ENCODE measurements at places on chromosomes 5 and 9.

DNA sequence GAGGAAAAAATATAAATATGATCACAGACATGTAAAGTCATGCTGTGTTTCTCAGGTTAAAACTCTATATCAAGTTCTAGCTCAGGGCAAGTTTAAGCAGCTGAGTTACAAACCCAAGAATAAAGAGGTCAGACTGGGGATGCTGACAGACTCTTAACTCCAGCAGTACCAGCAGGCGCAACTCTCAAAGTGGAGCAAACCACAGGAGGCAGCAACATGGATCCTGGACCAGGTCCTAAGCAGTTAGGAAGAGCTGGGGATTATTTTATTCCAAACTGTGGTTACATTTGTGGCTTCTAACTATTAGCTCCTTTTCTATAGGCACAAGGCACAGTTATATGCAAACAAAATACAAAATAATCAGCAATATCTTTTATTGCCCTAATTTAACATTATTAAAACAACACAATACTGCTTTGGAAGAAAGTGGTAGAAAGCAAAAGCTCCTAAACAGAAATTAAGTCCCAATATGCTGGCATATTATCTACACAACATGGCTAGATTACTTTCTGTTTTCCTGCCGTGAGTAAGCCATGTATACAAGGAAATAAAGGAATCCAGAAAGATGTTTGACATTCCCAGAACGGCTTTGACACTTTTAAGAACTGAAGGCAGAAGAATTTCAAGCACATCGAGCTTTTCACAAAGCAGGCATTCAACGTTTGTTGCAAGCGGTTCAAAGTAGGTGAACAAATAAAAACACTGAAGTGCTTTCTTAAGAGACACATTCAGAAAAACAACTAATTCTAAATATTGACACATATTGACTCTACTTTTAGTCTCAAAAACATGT, 378.8 kb upstream of the ZNF608 start:
- no peak for DNase-seq

DNA sequence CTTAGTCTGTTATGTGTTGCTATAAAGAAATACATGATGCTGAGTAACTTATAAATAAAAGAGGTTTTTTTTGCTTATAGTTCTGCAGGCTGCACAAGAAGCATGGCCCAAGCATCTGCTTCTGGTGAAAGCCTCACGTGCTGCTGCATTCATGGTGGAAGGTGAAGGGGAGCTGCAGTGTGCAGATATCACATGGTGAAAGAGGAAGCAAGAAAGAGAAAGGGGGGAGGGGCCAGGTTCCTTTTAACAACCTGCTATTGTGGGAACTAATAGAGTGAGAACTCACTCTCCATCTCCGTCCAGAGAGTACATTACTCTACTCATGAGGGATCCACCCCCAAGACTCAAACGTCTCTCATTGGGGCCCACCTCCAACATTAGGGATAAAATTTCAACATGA, 12.5 kb upstream of the PARP8 start:
- no peak for DNase-seq

GRCh38 chr9:113310538-113310937, 7.4 kb upstream of the RNF183 start:
- no peak for DNase-seq

DNA sequence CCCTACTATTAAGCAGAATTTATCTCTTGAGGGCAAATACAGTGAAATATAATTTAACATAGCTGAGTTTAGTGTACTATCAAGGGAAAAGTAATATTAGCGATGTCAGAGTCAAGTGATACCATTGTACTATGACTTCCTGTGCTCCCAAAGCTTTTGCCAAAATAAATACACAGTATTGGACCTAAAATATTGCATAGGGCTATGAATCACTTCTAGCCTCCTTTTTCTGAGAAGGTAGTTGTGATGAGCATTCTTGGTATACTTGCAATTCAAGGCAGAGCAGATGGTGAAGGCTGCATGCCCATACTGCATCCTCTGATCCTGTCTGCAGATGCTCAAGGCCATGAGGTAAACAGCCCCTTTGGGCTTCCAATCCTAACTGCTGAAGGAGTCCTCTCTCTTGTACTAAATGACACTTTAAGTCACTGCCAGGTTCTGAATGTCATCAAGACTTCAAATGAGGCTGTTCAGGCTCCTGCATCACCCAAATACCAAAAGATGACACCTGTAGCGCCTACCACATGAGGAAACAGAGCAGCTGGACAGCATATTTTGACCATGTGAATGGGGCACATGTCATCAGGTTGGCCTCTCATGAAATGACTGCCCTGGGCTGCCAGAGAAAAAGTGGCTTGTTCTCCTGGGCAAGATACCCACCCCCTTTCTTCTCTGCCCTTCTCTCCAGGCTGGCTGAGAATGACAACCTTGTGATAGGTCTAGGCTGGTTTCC, 29.7 kb upstream of the PPP2CA start:
- DNase-seq: no peak

GRCh38 chr9:113964495-113965170, 88.5 kb downstream of the ZNF618 start:
- peak; percentile 31 for DNase-seq

GRCh38 chr5:167880420-167880819, 411.0 kb upstream of the WWC1 start:
- no peak for DNase-seq

DNA sequence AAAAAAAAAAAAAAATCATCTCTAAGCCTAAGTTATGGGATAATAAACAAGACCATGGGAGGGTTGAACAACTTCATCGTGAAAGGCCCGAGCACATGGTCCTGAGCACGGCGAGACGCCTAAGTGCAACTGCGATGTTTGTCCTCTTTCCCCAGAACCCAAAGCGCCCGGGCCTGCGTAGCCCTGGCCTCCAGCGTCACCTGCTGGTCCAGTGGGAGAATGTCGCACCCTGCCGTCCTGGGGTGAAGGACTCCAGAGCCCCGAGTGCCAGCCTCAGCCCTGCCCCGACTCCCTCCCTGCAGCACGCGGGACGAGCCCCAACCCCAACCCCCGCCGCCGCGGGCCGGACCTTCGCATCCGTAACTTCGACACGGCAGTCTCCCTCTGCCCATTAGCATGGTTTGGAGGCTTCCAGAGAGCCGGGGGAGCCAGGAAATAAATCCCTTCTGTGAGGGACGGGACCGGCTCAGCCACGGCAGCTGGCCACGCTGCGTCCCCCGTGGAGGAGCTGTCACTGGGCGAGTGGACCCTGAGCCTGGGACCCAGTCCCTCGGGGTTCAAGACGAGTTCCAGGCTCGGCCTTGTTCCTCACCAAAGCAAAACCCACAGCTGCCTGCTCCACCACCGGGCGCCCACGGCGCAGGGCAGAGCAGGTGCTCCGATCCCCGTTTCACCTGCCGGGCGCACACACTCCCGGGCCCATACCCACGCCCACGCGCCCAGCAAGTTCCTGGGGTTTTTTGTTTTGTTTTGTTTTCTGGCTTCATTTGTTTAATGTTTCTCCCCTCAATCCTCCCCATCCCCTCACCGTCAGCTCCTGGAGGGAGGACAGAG, 132.5 kb upstream of the HAND1 start:
- DNase-seq: peak; percentile 88

GRCh38 chr9:2722715-2723114, 5.4 kb downstream of the KCNV2 start:
- DNase-seq: peak; percentile 6

GRCh38 chr5:59893429-59894227, at the start of gene PDE4D:
Gene PDE4D, minus strand, starts transcription at chr5:59893726.
- DNase-seq: peak; percentile 36

GRCh38 chr5:39485079-39485478, 60.3 kb upstream of the DAB2 start:
- DNase-seq: no peak

- DNase-seq: no peak
These were observed 20.5 kb downstream of the MSX2 start for GRCh38 chr5:174744896-174745295.

GRCh38 chr5:115393239-115393638, 96.8 kb upstream of the CCDC112 start:
- DNase-seq: no peak

DNA sequence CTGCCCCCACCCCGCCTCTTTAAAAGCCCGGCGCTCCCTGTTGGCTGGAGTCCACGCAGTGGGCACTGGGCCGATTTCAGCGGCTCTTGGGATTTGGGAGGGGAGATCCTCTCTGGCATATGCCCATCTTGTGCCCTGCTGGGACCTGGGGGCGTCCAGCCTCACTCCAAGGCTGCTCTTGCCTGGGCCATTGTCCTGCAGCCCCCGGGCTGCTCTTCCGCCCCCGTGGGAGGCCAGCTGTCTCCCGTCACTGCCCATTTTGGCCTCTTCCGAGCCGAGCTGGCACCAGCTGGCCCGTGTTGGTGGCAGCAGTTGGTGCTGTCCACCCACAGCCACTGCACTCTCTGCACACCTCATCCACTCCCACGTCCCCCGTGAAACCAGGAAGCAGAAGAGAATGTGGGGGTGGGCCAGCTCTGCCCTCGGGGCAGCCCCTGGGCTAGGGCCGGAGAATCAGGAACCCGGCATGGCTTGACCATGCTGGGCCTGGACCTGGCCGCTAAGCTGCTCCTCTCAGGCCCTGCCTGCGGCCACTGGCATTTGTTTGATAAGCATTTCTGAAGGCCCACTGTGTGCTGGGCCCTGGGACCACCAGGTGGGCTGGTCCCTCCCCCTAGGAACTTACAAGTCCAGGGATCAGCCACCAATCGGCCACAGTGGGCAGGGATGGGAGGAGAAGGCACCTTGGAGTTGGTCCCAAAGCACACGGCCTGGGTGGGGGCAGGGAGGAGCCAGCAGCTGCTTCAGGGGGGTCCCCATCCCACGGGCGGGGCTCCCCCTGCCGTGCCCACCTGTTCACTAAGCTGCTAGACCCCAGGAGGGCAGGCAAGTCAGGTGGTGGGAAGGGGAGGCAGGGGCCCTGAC, 2.2 kb downstream of the C8G start:
- no peak for DNase-seq

- no peak for DNase-seq
These were observed 168.9 kb upstream of the PUM3 start for GRCh38 chr9:3012842-3013241.

DNA sequence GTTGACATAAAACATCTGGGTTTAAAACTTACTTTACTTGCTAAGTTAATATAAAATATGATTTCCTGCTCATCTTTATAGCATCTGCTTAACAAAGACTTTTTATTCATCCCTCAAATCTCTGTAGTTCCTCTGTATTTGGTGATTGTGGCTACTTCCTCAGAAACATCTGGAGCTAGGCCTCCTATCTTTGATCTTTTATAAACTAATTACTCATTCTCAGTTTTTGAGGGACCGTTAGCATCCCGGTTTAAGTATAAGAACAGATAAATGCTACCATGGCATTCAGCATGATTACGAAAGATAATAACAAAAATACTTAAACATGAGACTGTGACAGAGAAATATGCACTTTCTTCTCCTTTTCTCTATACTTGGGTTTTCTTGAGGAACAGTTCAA, 85.3 kb downstream of the SLC38A9 start:
- DNase-seq: no peak

GRCh38 chr9:6579613-6580012, 65.9 kb downstream of the GLDC start:
- no peak for DNase-seq

- no peak for DNase-seq
These were observed 36.9 kb upstream of the ACO1 start for GRCh38 chr9:32347571-32347970.

DNA sequence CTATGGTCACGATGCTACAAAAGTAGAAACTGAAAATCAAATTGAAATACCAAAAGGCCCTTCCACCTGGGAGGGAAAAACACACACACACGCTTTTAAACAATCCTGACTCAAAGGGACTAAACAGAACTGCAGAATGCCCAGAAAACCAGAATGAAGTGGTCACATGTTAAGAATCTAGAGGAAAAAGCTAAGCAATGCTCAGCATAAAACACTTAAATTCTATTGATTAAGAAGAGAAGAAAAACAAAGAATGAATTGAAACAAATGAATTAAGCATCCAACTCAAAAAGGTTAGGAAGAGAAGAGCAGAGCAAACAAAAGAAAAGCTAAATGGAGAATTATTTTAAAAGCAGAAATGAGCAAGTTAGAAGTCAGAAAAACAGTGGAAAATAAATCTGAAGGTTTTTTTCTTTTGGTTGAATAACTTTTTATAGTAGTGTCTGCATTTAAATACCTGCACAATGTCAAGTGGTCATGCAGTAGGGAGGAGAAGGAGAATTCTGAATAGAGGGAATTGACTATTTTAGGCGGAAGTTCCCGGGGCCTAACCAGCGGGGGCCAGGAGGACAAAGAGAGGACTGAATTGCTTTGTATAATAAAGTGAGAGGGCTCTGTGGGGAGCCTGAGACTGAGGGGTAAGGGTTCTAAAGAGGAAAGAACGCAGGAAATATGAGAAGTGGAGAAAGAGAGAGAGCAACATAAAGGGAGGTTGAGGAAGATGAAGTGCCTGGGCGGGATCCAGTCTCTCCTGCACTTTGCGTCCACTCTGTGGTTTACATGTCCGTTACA, 146.8 kb downstream of the ATPSCKMT start:
- no peak for DNase-seq

GRCh38 chr9:114898741-114899140, 31.6 kb downstream of the TNFSF8 start:
- DNase-seq: no peak

- DNase-seq: no peak
These were observed 10.0 kb upstream of the AGPAT2 start for GRCh38 chr9:136697146-136697820.
